ENCODE measurements at places on chromosomes 5 and 9.

GRCh38 chr5:167511276-167511675, 780.2 kb upstream of the WWC1 start:
- no peak for DNase-seq

GRCh38 chr9:98591696-98592095, 117.0 kb downstream of the GABBR2 start:
- no peak for DNase-seq

- no peak for DNase-seq
Measured at GRCh38 chr5:173745557-173745956, 129.1 kb upstream of the BOD1 start.

- no peak for DNase-seq
Measured at GRCh38 chr5:135102716-135103574, 68.9 kb upstream of the PITX1 start.

DNA sequence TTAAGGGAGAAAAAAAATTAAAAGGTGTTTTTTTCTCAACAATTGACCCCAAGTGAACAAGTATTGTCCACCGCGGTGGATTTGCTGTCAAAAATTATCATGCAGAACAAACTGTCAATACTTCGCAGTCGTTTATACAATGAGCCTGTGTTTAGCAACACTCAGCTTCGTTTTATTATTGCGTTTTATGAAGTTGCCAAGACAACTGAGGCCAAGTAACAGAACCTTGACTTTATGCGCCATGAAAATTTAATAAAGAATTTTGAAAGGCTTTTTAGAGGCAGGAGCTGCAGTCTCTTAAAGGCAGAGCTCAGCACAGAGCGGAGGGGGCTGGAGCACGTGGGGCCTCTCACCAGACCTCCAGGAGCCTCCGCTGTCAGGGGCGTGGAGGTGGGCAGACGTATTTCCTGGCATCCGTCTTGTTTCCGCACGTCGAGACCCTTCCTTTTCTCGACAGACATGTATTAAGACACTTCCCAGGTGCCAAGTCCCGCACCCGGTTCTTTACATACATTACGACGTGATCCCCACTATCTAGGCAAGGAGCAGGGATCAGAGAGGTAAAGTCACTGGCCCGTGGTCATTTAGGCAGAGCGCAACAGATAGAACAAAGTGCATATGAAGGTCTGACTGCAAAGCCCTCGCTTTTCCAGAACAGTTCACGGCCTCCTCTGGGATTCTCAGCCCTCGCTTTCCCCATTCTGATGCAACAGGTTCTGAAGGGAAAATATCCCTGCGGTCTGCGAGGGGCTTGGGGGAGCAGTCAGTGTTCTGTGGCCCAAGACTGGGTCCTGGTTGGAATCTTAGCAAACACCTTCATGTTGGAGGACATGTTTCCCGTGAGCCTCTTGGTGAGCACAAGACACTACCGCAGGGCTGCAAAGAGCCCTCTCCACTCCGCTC, 164.4 kb downstream of the DAB2IP start:
- DNase-seq, result no peak

- DNase-seq, result no peak
Measured at GRCh38 chr9:89525446-89526374, 27.8 kb upstream of the SEMA4D start.

DNA sequence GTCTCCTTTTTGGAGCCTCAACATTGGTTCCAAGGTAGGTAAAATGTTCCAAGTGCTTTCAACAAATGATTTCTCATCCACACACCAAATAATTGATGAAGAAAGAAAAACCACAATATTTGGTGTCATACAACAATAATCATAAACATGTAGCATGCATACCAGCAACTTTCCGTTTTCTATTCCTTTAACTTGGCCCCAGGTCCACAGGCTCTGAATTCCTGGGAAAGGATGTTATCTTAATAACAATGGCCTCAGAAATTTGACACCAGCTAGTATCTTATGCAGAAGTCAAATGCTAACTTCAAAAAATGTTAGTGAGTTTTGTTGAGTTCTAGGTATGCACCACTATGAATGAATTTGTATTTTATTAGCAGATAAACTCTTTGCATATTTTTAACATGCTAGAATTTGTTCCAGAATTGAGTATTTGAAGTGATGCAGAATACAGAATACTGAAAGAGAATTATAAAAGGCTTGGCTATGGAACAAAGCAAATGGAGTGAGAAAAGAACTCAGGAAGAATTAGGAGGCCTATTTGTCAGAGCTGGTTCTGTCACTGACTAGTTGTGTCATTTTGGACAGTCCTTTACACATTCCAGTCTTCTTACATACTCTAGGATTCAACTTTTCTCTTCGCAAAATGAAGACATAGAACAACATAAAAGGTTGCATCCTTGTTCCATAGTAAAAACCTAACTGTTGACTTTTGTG, 435.3 kb upstream of the TNC start:
- DNase-seq, result no peak

GRCh38 chr5:43415935-43416802, 4.0 kb upstream of the CCL28 start:
- DNase-seq, result no peak

- DNase-seq, result no peak
Measured at GRCh38 chr9:27351438-27351837, 54.5 kb upstream of the EQTN start.

DNA sequence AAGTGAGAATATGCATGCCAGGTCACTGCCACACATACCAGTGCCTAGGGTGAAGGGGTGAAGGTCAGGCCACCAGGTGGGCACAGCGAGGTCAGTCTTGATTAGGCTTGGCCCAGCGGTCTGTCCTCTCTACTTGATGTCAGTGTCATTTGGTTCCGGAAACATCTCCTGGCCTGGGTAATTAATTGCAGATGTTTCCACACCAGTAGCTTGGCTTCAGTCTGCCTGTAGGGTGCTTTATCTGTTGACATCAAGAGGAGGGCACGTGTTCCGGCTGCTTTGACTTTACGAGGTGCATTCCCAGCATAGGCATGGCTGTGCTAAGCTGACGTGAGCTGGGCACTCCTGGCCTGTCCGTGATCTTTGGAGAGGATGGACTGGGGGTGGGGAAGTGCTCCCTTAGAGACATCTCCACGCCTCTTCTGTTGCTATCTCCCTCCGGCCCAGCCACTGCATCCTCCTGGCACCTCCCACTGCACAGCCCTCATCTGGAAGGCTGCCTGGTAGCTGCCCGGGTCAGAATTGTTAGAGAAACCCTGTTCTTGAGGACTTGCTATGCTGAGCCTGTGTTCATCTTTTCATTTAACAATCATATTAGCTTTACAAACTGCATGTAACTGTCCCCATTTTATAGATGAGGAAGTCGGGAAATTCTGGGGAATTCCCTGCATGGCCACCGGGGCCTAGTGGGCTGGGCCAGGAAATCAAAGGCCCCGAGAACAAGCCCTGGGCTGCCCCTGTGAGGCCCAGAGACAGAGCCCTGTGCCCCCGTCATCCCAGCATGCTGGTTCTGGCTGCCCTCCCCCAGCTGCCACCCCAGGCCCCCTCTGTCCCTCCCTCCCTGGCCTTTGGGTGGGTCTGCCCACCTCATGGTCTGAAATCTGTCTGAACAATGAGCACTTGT, 29.1 kb downstream of the JADE2 start:
- DNase-seq, result peak; percentile 87

- peak; percentile 82 for DNase-seq
Measured at GRCh38 chr9:91515074-91515687, 91.5 kb upstream of the NFIL3 start.

GRCh38 chr5:128708841-128709240, 170.8 kb upstream of the FBN2 start:
- no peak for DNase-seq

GRCh38 chr5:172694061-172694460, 53.0 kb downstream of the NEURL1B start:
- no peak for DNase-seq

DNA sequence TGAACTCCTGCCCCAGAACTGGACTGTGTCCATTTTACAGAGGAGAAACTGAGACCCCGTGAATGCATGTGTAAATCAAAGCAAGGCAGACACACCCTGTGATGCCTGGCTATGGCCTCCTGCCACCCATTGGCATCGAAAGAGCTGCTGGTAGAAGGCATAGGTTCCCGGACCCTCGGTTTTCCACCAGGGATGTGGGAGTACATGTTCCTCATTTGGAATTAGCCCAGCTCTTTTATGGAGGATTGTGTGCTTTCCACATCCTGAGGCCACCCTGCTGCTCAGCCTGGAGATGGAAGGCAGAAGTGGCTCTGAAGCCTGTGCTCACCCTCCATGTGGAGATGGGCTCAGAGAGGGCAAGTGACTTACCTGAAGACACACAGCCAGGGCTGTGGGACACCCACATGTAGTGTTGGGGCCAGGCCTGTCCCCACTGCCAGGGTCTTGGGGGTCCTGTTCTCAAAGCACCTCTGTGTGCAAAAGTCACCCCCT, 2.8 kb downstream of the SUSD3 start:
- no peak for DNase-seq

DNA sequence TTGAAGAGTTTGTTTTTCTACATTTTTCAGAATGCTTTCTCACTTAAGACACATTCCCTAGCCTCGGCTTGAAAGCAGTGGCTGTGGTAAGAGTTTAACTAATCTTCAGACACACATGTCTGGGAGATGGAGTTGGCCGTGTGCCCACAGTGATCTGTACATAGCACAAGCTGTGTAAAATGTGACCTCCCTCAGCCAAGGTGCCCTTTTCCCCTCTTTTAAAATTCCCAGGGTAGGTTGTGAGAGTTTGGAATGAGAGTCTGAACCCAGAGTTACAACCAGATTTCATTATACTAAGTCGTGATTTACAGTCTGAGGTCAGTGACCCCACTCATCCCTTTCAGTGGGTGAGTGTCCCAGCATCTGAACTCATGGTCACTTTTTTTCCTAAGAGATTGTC, 230.4 kb downstream of the DOCK8 start:
- DNase-seq, result no peak

- peak; percentile 79 for DNase-seq
Measured at GRCh38 chr9:127049044-127049443, 73.4 kb downstream of the ANGPTL2 start.

DNA sequence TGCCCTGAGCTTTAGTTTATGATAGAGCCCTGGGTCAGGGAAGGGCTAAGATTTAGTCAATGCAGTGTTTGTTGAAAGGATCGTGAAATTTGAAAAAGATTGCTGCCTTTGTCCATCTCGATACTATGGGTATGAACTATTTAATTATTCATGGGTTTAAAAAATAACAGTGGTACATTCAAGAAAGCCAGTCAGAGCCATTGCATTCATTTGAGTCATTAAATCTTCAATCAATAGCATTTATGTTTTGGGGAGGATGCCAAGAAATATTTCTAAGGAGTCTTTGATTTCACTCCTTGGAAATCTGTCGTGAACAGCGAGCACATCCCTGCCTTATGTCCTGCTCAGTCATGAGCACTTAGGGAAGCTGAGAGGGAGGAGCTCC, 54.4 kb upstream of the LRRTM2 start:
- DNase-seq, result no peak

DNA sequence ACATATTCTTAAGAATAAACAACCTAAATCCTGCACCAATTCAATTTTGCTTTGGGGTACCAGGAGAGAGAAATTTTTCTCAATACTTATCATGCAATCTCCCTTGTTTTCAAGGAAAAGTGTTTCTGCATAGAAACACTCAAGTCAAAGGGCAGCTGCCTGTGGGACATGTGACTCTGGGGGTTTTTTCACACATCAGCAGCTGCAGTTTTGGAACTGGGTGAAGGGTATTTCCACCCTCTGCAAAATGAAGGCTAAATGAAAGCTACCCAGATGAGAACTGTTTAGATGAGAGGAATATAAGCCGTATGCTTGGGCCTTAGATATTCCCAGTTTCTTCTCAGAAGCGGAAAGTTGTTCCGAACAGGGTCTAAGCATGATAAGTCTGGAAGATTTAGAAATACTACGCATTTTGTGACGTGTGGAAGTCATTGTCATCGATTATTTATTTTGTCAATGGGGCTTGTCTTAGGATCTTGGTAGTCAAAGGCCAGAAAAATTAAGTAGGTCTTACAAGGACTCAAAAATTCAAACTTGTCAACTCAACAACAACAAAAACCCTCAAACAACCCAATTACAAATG, 64.3 kb upstream of the BOD1 start:
- DNase-seq, result no peak

DNA sequence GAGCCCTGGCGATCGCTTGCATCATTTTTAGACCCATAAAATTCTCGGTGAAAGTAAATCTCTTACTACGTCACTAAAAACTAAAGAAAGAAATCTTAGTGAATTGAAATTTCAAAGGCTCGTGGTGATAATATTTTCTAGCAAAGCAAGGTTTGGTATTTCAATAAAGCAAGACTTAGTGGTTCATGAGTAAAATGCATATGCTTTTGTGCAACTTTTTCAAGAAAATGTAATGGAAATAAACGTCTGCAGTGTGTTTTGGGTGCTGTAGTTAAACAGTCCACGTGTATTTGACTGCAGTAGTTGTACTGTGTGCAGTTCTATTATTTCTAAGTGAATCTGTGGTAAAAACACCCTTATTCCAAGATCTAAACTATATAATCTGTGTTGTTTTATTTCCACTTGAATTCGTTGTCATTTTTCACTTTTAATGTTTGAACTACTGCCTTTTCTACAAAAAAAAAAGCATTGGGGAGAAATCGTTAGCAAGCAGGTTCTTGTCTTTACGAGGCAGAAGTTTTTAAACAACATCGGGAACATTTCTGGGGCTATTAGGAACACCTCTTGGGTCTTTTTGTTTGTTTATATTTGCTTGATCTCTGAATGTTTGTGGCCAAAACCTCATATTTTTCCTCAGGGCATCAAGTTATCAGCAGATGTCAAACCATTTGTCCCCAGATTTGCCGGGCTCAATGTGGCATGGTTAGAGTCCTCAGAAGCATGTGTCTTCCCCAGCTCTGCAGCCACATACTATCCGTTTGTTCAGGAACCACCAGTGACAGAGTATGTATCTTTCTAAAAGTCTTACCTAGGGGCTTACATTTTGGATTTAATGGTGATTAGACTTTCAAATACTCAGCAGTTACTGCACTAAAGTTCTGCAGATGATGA, 960 bp downstream of the SECISBP2 start:
- no peak for DNase-seq

- DNase-seq, result peak; percentile 86
Measured at GRCh38 chr5:133610489-133611356, 1.6 kb downstream of the FSTL4 start.

DNA sequence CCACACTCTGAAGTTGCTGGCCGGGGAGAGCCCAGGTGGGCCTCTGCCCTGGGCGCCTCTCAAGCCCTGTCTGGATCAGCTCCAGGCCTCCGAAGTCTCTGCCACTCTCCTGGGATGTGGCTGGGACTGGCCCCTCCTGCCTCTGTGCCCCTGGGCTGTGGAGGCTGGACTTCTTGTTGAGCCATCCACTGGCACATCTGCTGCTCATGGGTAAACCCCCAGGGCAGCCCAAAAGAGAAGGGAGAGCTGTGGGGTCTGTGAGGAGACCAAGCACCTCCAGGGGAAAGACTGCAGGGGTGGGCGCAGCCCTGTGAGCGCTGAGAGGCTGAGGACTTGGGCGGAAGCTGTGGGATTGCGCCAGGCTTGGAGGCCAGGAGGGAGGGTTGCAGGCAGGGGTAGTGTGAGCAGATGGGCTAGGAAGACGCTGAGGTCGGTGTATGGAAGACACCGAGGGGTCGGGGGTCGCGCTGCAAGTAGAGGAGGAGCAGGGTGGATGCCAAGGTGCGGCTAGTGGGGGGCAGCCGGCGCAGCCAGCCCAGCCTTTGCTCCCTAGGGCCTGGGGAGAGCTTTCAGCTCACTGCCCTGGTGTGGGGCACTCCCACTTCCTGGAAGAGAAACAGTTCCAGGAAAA, 118.1 kb downstream of the WNK2 start:
- DNase-seq, result peak; percentile 8

Measured in AG20443 (cell line).